ENCODE measurements at places on chromosomes 1 and 21.

GRCh38 chr1:23556635-23557470 lies 2.4 kb downstream of the ID3 start:
- DNase-seq = no peak

- DNase-seq = no peak
Observed at GRCh38 chr21:15080526-15080925, 15.7 kb upstream of the NRIP1 start.

DNA sequence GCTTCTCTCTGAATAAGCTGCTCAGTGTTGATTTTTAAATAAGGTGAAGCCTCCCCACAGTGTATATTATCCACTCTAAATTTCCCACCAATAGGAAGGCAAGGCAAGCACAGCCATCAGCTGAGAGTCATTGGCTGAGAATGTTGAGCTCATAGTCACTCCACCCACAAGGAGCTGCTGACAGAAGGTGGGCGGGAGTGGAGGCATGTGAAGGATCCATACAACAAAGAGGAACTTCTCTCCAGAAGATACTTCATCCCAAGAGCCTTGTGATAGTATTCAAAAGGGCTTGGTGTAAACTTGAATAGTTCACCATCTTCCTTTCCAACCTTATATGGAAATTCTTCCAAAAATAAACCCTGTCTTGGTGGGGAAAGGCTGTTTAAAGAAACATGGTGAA lies 42.8 kb downstream of the SAMD13 start:
- DNase-seq = no peak

- no peak for DNase-seq
Observed at GRCh38 chr1:44609768-44610526, 64.3 kb downstream of the TMEM53 start.

DNA sequence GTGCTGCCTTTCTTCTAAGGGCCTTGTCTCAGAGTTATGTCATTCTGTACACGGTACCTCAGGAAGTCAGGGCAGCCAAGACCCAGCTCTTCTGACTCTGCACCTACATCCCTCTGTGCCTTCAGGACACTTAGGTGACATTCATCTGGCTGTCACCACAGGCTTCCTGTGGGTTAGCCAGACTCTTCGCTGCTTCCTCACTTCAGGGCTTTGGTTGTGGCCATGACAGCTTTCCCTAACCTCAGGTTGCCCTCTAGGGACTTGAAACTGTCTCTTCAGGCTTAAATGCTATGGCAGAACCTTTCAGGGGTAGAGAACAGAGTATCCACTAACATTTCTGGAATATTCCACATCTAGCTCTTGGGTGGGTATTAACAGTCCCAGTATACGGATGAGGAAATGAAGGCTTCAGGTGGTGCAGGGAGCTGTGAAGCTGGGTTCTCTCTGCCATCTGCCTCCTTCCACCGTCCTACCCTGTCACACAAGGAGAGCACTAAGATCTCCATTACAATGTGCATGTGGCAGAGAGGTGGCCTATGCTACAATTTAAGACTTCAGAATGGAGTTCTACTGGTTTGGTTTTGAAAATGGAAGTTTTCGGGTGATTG lies 9.9 kb downstream of the TSSK3 start:
- DNase-seq = no peak

- no peak for DNase-seq
Observed at GRCh38 chr1:50976111-50976889, 6.3 kb downstream of the CDKN2C start.

DNA sequence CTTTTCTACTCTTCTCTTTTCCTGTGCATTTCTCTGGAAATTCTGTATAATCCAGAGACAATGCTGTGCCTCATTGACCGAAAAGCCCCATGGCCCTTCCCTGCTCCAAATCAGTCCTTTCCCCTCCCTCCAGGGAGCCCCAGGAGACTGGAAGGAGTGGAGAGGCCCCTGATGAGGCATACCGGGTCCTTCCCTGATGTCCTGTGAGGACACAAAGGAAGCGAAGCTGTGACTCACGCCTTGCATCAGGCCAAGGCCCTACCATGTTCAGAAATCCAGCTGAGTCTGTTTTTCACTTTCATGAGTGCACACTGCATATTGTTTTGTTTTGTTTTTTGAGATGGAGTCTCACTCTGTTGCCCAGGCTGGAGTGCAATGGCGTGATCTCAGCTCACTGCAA lies 38.7 kb upstream of the BECN2 start:
- no peak for DNase-seq

GRCh38 chr1:114075546-114076242 lies 78.0 kb downstream of the SYT6 start:
- DNase-seq = no peak

- DNase-seq = no peak
Observed at GRCh38 chr21:15308333-15308732, 243.5 kb upstream of the NRIP1 start.

GRCh38 chr1:211579440-211580302 lies 710 bp upstream of the SLC30A1 start:
- DNase-seq = no peak

GRCh38 chr21:31880816-31881215 lies 8.0 kb downstream of the HUNK start:
- no peak for DNase-seq

DNA sequence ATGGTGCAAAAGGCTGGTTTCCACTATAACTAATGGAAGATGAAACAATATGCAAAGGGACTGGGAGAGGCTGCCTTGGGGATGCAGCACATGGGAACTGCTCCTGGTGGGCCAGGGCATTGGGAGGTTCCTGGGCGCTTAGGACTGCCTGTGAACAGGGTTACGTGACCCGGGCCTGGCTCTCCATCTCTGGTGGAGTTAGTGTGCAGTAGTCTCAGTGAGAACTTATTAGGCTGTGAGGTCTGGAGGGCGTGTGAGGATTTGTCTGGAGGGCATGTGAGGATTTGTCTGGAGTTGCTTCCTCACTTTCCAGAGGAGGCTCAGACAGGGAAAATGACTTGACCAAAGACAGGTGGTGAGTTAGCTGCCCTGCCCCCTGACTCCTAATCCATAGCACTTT lies 1.5 kb upstream of the ETV3L start:
- no peak for DNase-seq

Measured in NCI-H510A (cell line).